Motor neuron (in vitro differentiated cells): ENCODE measurements at places on chromosomes 6 and 20.

DNA sequence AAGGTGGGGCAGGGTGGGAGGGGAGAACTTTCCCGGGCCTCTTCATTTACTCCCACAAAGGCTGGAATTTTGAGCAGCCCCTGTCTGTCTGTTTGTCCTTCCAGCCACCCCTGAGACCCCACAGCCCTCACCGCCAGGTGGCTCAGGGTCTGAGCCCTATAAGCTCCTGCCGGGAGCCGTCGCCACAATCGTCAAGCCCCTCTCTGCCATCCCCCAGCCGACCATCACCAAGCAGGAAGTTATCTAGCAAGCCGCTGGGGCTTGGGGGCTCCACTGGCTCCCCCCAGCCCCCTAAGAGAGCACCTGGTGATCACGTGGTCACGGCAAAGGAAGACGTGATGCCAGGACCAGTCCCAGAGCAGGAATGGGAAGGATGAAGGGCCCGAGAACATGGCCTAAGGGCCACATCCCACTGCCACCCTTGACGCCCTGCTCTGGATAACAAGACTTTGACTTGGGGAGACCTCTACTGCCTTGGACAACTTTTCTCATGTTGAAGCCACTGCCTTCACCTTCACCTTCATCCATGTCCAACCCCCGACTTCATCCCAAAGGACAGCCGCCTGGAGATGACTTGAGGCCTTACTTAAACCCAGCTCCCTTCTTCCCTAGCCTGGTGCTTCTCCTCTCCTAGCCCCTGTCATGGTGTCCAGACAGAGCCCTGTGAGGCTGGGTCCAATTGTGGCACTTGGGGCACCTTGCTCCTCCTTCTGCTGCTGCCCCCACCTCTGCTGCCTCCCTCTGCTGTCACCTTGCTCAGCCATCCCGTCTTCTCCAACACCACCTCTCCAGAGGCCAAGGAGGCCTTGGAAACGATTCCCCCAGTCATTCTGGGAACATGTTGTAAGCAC, 46.0 kb upstream of the TTPAL start:
- ATAC-seq, result no peak

- ATAC-seq, result no peak
Observed at GRCh38 chr20:16777126-16777525, 29.0 kb downstream of the OTOR start.

DNA sequence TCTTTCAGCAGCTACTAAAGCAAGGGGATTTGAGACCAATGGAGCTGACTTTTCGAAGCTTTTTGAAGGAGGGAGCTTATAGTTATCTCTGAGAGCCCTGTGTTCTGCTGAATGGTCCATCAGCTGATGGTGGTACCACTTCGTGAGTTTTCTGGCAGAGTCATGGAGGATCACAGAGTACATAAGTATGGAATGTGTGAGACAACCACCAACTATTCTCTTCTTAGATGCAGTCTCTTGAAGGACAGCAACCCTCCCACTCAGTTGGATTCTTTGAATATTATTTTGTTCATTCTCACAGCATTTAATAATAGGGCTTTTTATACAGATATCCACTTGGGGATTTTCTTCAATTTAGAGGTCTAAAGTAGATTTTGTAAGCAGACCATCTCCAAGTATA, 75.3 kb downstream of the ELOVL2 start:
- no peak for ATAC-seq

GRCh38 chr6:53287336-53288225, 61.2 kb downstream of the ELOVL5 start:
- peak; percentile 15 for ATAC-seq

GRCh38 chr20:44073675-44074071, 113.3 kb downstream of the JPH2 start:
- ATAC-seq, result no peak

DNA sequence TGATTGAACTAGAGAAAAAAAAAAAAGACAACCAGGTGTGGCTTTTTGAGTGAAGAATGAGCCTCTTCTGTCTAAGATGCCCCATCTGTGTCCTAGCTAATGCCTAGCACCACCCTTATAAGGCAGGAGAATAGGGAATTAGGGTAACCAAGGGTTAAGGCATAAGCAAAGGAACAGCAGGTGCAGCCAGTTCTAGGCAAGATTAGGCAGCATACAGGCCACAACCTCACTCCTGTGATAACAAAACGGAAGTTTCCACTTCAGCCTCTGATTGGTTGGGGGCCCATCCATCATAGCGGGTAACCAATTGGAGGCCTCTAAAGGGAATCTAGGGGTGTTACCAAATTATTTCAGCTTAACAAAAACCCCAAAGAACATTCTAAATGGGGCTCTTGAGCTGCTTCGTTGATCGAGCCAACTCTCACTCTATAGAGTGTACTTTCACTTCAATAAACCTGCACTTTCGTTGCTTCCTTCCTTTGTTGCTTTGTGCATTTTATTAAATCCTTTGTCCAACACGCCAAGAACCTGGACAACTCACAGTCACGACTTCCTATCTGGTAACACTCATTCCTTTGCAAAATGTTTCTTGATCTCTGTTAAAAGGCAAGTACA, 61.9 kb upstream of the TAGAP start:
- ATAC-seq, result no peak

DNA sequence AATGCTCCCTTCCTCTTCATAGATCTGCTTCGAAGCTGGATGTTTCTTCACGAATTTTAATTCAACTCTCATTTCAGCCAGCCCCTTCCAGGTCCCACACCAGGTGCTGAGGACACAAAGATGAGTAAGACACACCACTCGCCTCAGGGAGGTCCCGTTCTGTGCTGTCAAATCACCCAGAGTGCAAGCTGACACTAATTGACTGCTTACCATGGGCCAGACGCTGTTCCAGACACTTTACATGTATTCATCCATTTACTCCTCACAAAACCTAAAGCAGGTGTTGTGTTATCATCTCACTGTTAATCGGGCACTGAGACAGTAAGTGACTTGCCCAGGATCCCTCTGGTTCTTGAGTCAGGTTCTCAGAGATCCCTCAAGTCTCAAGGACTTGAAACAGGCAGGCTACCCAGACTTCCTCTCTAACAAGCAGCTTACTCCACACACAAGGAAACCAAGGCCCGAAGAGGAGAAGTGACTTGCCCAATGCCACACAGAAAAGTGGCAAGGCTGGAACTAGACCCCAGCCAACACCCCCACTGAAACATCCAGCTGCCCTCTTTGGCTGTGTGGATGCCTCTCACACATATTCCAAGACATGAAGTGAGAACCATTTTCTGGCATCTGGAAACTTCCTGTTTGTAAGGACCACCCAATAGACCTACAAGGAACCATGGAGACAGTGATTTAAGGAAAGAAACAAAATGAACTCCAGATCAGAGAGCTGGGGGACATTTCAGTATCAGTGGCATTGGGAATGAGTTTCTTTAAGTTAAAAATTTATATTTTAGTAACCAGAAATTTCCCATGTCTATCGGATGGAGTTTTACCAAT, 174.5 kb downstream of the CDC5L start:
- no peak for ATAC-seq

DNA sequence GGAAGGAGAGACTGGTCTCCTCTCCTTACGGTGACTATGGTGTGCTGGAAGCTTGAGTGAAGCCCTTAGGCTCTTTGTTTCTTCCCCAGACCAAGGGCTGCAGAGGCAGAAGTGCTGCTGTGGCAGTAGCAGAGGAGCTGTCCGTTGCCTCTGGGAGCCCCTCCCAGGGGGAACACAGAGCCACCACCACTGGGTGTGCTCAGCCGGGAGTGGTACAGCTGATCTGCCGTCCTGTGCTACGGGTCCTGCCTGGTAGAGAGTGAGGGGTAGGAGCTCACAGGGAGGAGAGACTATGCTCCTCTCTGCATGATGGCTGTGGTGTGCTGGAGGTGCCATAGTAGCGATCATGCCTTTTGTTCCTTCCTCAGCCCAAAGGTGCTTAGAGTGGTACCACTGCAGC, 318.7 kb downstream of the DOK5 start:
- ATAC-seq, result no peak

DNA sequence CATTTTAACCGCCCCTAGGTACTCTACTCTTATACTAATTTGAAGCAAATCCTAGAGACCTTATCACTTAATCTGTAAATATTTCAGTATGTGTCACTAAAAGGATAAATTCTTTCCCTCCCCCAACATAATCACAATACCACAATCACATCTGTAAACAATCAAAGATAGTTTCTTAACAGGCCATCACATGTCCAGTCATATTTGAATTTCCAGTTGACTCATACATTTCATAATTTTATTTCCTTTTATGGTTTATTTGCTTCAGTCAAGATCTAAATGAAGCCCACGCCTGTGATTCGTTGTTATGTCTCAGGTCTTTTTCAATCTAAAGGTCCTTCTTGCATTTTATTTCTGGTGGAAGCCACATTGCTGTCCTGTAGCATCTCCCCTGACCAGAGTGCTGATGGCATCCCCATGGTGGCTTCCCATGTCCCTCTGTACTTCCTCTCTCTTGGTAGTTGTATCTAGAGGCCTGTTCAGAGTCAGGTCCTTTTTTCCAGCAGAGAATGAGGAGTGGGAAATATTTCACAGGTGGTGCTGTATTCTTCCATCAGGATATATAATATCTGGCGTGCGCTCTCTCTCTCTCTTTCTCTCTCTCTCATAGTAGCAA, 128.6 kb upstream of the SLC22A23 start:
- no peak for ATAC-seq

GRCh38 chr6:15754035-15754705, 91.3 kb upstream of the DTNBP1 start:
- ATAC-seq, result peak; percentile 79

DNA sequence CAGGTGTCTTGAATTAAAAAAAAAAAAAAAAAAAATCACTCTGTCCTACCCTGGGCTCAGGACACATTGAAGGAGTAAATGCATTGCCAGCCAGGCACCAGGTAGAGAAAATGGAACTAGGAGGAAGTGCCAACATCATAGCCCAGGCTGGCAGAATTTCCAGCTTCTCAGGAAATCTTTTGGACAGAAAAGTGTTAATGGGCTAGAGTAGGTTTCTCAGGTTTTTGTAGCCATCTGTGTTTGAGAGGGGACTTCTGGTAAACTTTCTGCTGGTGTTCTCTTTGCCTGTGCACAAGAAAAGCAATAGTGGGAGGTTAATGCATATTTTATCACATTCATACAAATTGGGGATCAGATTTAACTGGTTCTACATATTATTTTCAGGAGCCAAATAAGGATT, 678.3 kb upstream of the NRSN1 start:
- no peak for ATAC-seq

DNA sequence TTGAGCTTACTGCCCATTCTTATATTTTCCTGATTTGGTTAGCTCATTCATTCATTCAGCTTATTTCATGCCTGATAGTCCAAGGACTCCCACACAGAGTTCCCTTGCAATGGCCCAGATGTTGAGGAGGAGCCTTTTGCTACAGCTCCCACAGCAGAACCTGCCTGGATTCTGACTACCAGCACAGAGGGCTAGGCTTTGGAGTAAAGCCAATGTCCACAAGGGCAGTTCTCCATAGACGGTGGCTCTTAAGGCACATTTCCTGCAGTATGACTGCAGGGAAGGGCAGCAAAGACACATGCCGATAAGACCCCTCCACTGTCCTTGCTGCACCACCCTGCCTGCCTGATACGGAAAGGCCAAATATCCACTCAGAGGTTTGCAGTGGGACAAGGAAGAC, 112.3 kb upstream of the SYNDIG1 start:
- no peak for ATAC-seq

GRCh38 chr6:36853325-36853724, 14.1 kb upstream of the CPNE5 start:
- peak; percentile 33 for ATAC-seq

DNA sequence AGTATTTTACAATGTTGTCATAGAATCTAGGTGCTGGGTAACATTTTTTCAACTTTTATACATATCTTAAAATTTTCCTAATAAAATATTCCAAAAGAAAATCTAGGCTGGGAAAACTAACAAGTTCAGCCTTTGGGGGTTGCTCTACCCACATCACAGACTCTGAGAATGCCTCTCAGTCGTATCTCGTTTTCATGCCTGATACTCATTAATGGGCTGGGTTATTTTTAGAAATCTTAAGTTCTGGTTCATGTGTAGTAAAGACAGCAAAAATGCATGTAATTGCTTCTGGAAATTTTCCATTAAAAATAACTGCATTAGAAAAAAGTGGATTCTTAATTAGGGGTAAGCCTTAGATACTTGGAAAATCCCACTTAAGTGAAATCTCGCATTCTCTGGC, 149.3 kb downstream of the SLC24A3 start:
- no peak for ATAC-seq

- no peak for ATAC-seq
Observed at GRCh38 chr20:4959592-4959991, 41.7 kb downstream of the SLC23A2 start.

DNA sequence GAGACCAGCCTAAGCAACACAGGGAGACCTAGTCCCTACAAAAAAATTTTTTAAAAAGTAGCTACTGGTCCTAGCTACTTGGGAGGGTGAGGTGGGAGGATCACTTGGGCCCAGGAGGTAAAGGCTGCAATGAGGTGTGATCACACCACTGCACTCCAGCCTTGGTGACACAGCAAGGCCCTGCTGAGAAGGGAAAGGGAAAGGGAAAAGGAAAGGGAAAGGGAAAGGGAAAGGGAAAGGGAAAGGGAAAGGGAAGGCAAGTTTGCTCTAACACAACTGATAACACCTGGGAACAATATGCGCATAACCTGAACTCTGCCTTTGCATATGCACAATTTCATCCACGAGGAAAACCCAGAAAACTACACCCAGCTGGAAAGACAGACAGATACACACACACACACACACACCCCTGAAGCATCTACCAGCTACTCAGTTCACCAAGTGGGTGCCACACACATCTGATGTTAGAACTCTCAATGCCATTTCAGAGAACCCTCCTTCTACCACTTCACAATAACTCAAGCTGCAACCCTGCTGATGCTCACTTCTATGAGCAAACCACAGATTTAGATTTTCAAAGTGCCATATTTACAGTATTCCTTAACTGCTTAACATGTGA, 19.1 kb downstream of the B4GALT5 start:
- peak; percentile 16 for ATAC-seq

DNA sequence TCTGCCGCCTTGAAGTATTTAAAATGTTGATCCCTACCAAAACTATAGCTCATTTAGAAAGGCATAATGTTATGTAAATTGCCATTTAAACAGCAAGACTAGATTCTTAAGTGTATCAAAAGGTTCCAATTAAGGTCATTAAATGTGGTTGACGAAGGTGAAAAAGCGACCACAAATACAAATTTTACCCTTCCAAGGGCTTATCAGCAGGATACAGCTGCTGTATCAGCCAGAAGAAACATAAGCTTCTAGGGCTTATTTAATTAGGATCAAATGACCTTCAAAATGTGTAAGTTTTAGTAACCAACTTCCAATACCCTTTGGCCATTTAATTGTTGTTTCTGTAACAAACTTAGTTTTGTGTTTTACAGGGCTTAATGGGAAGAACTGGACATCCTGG, 139.9 kb downstream of the COL9A1 start:
- ATAC-seq, result no peak

GRCh38 chr6:161228096-161228495, 45.8 kb downstream of the AGPAT4 start:
- no peak for ATAC-seq

DNA sequence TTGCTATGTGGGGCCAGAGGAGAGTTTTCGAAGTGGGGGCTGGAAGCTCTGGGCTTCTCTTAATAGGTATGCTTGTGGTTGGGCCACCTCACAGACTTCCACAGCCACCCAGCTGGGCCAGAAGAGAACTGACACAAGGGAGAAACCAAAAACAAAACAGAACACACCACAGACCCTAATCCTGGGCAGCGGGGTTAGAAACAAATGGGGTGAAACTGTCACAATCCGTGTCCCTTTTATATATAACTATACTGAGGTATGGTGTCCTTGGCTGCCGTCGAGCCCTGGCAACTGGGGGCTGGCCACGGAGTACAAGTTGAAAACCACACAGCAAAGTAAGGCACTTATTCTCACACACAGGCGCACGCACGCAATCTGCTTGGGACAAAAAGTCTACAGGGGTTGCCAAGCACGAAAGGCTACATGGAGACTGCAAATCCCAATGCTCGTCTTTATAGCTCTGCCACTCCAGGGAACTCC, 78.3 kb downstream of the TRAM2 start:
- peak; percentile 8 for ATAC-seq
